ENCODE measurements at places on chromosomes 12 and 14. TPM values are rescaled to one million over a fixed set of nuclear protein-coding genes. Genes with fewer than 3 reads are reported as not detected.

ADGRD1 gene
- 66.2 TPM for total RNA-seq

GRCh38 chr14:53938136-53938837 lies 18.3 kb downstream of the BMP4 start:
- no peaks in the 10 kb centered on the region for H3K36me3 ChIP-seq
- H3K4me3 ChIP-seq: no peak overlapping the region
- no peak for DNase-seq
- no peaks in the 10 kb centered on the region for H3K27me3 ChIP-seq

GRCh38 chr12:71536939-71537622 lies 97.5 kb downstream of the LGR5 start:
- H3K27me3 ChIP-seq: peaks cover 2% of the 10 kb centered on the region
- DNase-seq: no peak
- no peaks in the 10 kb centered on the region for H3K36me3 ChIP-seq
- H3K4me3 ChIP-seq: no peak overlapping the region

- no peaks in the 10 kb centered on the region for H3K4me1 ChIP-seq
- H3K4me3 ChIP-seq: no peak overlapping the region
- peaks cover 2% of the 10 kb centered on the region for H3K27me3 ChIP-seq
- H3K36me3 ChIP-seq: no peaks in the 10 kb centered on the region
These were observed 85.0 kb downstream of the LGR5 start for GRCh38 chr12:71524626-71525025.

DNA sequence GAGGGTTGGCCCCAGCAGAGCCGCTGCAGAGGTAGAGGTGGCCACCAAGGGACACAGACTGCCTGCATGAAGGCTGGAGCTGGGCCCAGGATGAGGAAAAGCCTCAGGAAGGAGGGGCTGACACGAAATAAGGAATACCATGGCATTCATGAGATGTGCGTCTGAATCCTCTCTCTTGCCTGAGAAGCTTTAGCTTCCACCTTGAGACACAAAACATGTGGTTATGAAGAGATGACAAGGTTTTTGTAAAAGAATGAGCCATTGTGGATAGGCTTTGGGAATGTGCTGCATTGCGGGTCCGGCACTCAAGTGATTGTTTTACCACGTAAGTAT lies 82.7 kb downstream of the DAD1 start:
- no peaks in the 10 kb centered on the region for H3K36me3 ChIP-seq
- H3K4me3 ChIP-seq: no peak overlapping the region
- no peak overlapping the region for H3K27ac ChIP-seq
- H3K27me3 ChIP-seq: no peaks in the 10 kb centered on the region
- H3K4me1 ChIP-seq: no peaks in the 10 kb centered on the region
- DNase-seq: no peak

GRCh38 chr12:90020014-90020413 lies 311.4 kb upstream of the ATP2B1 start:
- H3K27ac ChIP-seq: no peak overlapping the region
- H3K36me3 ChIP-seq: no peaks in the 10 kb centered on the region
- no peak overlapping the region for H3K4me3 ChIP-seq
- no peak for DNase-seq
- H3K27me3 ChIP-seq: no peaks in the 10 kb centered on the region

Measured in lung (tissue), 17 donors.